ENCODE measurements at places on chromosomes 1 and 21. TPM values are rescaled to one million over a fixed set of nuclear protein-coding genes. Genes with fewer than 3 reads are reported as not detected.

DNA sequence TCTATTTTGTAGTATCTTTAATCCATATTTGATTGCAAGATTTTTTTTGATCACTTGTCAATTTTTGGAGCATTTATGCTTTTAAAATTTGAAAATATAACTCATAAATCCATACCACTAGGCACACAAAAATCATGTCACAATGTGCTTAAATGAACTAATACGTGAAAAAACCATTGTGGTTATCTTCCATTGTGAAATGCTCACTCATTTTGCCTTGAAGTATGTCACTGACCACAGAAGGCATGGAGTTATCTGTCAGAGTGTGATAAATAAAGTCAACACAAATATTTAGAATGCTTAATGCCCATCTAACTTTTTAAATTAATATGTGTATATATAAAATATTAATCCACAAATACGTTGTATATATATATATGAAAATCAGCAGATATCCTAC, 347.2 kb downstream of the PTPRC start:
- no peak for DNase-seq

GRCh38 chr1:151158326-151158725, 1.9 kb downstream of the TNFAIP8L2 start:
- DNase-seq: peak; percentile 21

DNA sequence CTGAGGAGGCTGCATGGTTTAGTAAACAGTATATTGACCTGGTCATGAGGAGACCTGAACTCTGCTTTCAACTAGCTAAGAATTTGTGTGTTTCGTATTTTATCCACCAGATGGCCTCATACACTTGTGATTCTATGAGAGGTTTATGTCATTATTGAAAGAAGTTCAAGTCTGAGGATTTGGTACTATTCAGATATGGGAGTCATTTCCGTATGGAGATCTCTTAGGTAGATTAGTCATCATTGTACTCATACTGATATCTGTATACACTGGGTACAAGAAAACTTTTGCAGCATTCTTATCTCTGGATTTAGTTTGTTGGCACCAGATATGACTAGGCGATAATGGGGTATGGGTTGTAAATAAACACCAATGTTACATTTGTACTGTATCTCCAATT, 26.6 kb downstream of the ATF6 start:
- DNase-seq: no peak

DNA sequence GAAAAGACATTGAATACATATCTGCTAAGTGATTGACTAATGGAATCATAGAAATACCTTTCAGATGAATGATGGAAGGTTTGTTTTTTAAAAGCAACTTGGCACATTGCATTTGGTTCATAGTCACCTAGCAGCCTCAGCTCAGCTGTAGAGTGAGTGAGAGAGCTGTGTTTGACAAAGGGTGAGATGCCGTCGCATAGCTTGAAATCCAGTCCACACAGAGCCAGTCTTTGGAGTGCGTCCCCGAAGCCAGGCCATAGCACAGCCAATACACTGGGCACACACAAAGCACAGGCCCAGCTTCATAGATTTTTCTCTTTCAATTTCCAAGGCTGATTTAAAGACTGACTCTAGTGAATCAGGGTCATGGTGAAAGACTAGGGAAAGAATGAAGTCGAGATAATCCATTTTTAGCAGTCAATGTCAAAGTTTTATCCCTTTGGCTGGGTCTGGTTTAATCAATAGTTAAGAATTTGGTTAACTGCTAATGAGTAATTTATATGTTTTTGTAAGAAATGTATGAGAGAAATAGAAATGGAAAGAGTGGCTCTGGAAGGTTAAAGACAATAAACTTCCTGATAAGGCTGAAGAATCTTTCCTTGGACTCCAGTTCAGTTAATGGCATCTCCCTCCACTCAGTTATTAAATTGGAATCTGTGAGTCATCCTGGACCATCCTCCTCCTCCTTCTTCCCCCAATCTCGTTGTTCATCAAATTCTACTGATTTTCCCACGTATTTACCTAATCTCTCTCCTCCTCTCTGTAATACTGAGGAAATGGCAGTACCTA, 101.2 kb upstream of the IRF2BP2 start:
- DNase-seq: no peak

GRCh38 chr1:21622466-21623315, 46.5 kb downstream of the RAP1GAP start:
- no peak for DNase-seq

DNA sequence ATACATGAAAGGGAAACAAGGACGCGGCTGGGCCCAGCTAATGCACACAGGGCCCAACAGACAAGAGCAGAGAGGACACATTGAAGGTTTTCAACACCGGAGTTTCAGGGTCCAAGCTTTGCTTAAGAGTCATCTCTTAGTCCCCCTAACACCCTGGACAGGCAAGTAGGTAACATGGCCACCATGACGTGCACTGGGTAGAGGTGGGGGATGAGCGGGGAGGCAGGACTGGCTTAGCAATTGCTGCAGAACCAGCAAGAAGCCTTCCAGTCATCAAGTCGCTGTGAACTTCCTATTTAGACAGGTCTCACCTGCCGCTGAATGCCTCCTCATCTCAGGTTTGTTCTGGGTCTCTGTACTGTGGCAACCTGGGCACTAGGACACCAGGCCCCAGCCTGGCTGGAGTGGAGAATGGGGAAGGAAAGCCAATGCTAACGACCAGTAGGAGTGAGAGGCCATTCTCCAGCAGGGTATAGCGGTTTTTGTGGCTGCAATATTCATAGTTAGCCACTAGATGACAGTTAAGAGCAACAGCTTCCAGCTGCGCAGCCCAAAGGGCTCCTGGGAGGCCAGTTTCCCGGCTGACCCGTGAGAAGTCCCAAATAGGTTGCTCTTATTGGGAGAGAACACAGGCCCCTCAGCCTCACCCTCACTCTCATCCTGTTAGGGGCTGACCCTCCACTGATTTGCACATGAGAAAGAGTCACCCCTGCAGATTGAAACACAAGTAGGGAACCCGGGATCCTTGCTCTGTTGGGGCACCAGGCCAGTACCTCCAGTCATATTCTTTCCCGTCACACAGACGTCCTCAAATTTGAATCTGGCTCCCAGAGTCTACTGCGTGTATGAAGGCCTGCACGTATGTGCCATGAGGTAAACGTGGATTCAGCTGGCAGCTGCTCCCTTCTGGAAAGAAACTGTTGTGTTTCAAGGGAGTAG, 6.0 kb upstream of the PIGC start:
- peak; percentile 75 for DNase-seq

GRCh38 chr1:152067929-152068328, 20.9 kb downstream of the TCHHL1 start:
- DNase-seq: no peak

- peak; percentile 52 for DNase-seq
Observed at GRCh38 chr1:8818325-8818775, 910 bp upstream of the RERE start.

- no peak for DNase-seq
Observed at GRCh38 chr1:64624808-64625207, 120.1 kb upstream of the RAVER2 start.

- DNase-seq: peak; percentile 70
Observed at GRCh38 chr1:28249013-28249865, 10.1 kb upstream of the SESN2 start.

- DNase-seq: no peak
Observed at GRCh38 chr21:16969636-16970035, 543.2 kb upstream of the CXADR start.

DNA sequence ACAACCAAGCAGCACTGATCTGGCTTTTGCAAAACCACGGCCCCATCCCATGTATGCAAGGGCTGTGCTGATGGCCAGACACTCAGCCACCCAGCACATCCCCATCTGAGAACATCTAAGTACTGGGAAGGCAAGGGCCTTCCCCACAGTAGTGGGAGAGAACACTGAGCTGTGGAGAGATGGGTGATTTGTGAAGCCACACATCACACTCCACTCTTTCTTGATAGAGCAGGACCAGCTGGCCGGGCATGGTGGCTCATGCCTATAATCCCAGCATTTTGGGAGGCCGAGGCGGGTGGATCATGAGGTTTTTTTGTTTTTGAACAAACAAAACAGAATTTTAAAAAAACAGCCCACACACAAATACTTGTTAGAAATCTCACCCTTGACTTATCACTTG, 28.2 kb upstream of the RXRG start:
- no peak for DNase-seq

- peak; percentile 79 for DNase-seq
Observed at GRCh38 chr1:27940297-27940696, 5.5 kb downstream of the SMPDL3B start.

DNA sequence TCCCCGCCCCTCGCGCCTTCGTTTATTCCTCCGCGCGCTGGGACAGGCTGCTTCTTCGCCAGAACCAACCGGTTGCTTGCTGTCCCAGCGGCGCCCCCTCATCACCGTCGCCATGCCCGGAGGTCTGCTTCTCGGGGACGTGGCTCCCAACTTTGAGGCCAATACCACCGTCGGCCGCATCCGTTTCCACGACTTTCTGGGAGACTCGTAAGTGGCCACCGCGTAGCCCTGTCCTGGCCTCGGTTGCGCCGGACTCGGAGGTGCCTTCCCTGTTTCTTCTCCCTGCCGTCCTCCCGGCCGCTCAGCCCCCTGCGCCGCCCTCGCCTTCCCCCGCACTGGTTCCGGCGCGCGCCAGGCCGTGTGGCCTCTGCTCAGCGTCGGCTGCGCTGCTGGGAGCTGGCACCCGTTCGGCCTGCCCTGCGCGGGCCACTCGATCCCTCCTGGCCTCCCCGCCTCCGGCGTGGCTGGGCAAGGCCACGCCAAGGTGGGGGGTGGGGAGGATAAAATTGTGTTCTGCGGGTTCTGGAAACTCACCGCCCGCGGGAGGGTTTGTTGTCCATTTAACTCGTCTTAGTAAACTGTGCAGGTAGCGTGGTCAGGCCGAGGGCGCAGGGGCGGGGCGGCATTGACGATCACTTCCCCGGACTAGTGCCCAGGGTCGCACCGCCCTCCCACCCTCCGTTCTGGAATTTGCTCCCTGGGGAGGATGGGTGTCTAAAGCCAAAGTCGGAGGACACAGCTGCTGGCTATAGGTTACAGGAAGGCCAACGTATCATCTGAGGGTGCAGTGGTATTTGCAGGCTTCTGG, at the start of gene PRDX6:
Gene PRDX6, plus strand, starts transcription at position 50 of the 808 bp plus-strand sequence. Its CDS starts 63 bp downstream, at position 113.
- peak; percentile 85 for DNase-seq

GRCh38 chr1:32622806-32623681, 27.3 kb downstream of the ZBTB8OS start:
- no peak for DNase-seq

DNA sequence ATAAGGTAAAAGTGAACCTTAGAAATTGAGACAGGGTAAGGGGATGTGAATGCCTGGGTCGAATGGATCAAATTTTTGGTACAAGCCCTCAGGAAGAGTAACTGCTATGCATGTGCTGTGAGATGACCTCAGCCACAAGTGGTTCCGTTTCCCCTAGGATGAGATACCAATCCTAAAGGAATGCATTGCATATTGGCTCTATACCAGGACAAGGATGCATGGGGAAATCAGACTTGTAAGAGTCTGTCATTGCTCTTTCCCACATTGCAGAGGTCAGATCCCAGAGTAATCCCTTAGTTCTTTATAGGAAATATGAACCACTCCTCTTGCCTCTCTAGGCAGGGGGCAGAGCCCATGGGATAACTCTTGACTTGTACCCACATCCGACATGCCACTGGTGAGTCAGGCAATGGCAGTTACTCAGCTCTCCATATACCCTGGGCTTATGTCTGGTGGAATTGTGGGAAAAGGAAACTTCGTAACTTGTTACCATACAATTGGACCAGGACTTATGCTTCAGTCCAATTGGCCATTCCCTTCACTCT, 428.3 kb upstream of the ZRANB2 start:
- no peak for DNase-seq

- no peak for DNase-seq
Observed at GRCh38 chr1:150015651-150016131, 5.2 kb upstream of the OTUD7B start.

DNA sequence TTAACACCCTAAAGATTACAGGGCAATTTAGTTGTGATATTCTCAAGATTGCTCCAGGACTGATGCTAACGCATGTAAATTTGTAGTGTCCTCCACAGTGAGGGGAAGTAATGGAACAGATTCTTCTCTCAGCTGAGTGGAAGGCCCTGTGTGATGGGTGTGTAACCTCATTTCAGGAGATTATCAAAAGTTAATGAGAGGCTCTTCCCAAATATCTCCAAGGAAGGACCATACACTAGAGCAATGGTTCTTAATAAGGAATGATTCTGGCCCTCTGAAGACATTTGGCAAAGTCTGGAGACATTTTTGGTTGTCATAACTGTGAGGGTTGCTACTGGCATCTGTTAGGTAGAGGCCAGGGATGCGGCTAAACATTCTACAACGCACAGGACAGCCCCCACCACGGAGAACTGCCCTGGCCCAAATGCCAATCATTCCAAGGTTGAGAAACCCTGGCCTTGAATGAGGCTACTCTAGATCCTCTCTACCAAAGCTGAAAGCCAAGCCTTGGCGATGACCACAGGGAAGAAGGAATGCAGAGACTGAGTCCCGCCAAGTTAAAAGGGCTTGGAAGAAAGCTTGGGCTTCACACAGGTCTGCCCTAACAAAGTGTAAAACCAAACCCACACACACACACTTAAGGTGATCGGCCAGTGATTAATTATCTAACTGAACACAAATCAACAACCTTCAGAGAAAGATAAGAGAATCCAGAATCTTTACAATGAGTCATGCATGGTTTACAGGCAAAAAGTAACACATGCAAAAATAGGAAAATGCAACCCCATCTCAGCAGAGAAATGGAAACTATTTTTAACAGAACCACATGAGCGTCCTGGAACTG, 135.8 kb downstream of the SYF2 start:
- no peak for DNase-seq

DNA sequence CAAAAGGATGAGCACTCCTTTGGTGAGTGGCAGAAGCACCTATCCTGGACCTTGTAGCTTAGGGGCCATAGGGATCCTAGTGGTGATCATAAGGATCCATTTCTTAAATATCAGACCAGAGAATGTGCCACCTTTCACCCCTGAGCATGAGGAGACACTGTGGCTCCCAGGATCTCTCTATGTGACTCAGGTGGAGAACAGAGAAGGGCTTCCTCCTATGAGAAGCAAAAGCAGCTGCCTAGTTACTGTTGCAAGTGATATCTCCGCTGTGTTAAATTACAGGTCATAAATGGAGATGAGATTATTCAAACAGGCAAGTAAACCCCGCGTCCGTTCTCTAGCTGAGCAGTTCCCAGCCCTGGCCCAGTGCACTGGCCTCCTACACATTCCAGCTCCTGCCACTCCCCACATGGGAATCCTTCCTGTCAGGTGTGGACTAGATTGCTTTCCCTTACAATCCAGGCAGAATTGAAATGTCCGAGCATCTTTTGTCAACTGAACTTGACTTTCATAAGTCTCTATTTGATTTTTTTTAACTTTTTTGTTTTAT, 26.3 kb downstream of the CLEC20A start:
- no peak for DNase-seq

- DNase-seq: no peak
Observed at GRCh38 chr1:94668528-94668927, 127.0 kb upstream of the F3 start.

The BNIPL gene
- 0.29 TPM for total RNA-seq

The TIAM1 gene
- 12.9 TPM for total RNA-seq

The FCRLA gene
- 0.57 TPM for total RNA-seq

The TRPM2 gene
- 7.0 TPM for total RNA-seq

The FCRL6 gene
- total RNA-seq: 0.45 TPM

The DLGAP3 gene
- total RNA-seq: 0.19 TPM

The EDN2 gene
- 1.5 TPM for total RNA-seq

The ZNF593OS gene
- not detected for total RNA-seq

The REN gene
- not detected for total RNA-seq

The RBBP5 gene
- total RNA-seq: 15.4 TPM

The PTAFR gene
- total RNA-seq: 8.8 TPM

The MROH7 gene
- total RNA-seq: 16.3 TPM
